ENCODE measurements at places on chromosomes 16 and 17.

GRCh38 chr17:11871773-11872172 is 125.5 kb downstream of the ZNF18 start:
- no peak for DNase-seq

DNA sequence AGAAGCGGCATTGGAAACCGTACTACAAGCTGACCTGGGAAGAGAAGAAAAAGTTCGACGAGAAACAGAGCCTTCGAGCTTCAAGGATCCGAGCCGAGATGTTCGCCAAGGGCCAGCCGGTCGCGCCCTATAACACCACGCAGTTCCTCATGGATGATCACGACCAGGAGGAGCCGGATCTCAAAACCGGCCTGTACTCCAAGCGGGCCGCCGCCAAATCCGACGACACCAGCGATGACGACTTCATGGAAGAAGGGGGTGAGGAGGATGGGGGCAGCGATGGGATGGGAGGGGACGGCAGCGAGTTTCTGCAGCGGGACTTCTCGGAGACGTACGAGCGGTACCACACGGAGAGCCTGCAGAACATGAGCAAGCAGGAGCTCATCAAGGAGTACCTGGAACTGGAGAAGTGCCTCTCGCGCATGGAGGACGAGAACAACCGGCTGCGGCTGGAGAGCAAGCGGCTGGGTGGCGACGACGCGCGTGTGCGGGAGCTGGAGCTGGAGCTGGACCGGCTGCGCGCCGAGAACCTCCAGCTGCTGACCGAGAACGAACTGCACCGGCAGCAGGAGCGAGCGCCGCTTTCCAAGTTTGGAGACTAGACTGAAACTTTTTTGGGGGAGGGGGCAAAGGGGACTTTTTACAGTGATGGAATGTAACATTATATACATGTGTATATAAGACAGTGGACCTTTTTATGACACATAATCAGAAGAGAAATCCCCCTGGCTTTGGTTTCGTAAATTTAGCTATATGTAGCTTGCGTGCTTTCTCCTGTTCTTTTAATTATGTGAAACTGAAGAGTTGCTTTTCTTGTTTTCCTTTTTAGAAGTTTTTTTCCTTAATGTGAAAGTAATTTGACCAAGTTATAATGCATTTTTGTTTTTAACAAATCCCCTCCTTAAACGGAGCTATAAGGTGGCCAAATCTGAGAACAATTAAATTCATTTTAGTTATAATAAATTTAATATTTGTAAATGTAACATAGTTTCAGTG is 1.7 kb downstream of the HEXIM1 start:
- DNase-seq, result no peak

GRCh38 chr17:44210342-44211192 is 8.9 kb downstream of the UBTF start:
- DNase-seq, result peak; percentile 86

DNA sequence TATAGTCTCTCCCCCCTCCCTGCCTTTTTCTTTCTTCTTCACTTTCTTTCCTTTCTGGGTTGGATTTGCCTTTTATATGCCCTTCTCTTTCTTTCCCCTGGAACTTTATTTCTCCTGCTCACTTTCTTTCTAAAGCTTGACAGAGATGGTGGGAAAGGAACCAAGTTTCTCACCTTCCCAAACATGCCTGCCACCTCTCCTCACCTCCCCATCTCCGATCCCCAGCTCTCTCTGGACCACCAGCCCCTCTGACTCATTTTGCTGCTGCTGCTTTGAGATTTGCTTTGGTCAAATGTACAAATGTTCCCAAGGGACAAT is 6.7 kb upstream of the LHX1 start:
- no peak for DNase-seq

DNA sequence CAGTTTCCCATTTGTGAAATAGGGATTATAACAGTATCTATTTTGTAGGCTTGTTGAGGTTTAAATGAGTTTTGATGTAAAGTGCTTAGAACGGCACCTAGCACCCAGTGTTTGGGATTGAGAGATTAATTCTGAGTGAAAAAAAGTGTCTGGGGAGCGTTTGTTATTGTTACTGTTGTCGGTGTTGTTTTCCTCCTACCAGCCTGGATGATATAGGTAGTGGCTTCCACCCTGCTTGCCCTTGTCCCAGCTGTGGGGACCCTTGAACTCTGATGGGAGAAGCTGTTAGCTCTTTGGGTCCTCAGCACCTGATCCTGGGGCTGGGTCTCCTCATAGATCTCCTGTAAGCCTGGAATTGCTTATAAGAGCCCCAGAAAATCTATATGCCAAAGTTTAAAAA is 4.9 kb downstream of the FMNL1 start:
- DNase-seq, result no peak

GRCh38 chr17:63579633-63580032 is 21.1 kb upstream of the TACO1 start:
- no peak for DNase-seq

- no peak for DNase-seq
These were observed 28.0 kb upstream of the SNN start for GRCh38 chr16:11639925-11640899.

Measured in GM18507 (cell line).